AG04450 (cell line): ENCODE measurements at places on chromosomes 5 and 9.

GRCh38 chr5:98770209-98770910, 3.1 kb upstream of the RGMB start:
- no peak for DNase-seq

GRCh38 chr9:68925175-68925574, 88.7 kb downstream of the PRKACG start:
- no peak for DNase-seq

DNA sequence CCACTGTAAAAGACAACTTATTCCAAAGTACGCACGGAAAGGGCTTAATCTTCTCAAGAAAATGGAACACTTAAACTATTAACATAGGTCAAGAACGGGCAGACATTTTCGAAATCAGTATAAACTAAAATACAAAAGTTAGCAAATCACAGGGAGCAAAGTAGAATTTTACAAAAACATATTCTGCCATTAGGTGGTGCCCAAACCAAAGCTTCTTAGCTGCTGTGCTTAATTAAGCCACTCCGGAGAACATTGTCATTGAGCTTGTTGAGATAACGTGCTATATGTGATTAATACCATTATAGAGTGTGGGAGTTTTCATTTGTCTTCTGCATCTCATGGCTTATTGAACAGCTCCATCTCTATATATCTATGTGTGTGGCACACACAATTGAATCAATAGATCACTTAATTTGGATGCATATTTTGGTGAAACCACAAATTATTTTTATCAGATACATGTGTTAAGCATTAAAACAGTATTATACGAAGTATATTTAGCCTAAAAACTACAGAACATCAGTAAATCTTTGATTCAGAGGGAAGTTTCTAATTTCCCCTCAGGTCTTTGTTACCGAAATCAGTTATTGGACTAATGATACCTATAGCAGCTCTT, 23.4 kb downstream of the UBLCP1 start:
- DNase-seq = no peak

- no peak for DNase-seq
Observed at GRCh38 chr5:126490167-126490940, 67.1 kb downstream of the GRAMD2B start.

GRCh38 chr9:136192289-136193126, 12.4 kb downstream of the LHX3 start:
- DNase-seq = no peak

- no peak for DNase-seq
Observed at GRCh38 chr9:95095641-95096355, 221.7 kb downstream of the FANCC start.

DNA sequence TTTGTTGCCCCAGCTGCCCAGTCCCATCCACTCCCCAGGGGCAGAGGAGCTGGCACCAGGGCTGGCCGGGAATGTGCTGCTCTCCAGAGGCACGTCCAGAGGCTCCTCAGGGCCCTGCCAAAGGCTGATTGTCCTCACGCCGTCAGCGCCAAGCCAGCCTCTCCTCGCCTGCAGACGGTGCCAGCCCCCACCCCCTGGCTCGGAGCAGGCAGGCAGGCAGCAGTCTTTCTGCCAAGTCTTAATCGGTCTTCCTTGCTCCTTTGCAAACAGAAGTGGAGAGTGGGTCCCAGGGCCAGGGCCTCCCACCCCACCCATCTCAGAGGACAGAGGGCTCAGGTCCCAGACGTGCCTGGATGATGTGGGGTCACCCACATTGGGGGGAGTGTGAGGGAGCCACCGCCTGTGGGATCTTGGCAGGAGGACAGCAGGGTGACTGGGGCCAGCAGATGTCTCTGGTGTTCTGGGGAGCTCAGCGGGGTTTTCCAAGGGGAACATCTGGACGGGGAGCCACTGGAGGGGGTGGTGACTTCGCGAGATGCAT, 36.3 kb downstream of the FAM163B start:
- DNase-seq = no peak

GRCh38 chr5:151223447-151224264, at the start of gene CCDC69:
Gene CCDC69, minus strand, starts transcription at chr5:151224092. Its CDS starts 122 bp downstream, at chr5:151223970.
- no peak for DNase-seq

DNA sequence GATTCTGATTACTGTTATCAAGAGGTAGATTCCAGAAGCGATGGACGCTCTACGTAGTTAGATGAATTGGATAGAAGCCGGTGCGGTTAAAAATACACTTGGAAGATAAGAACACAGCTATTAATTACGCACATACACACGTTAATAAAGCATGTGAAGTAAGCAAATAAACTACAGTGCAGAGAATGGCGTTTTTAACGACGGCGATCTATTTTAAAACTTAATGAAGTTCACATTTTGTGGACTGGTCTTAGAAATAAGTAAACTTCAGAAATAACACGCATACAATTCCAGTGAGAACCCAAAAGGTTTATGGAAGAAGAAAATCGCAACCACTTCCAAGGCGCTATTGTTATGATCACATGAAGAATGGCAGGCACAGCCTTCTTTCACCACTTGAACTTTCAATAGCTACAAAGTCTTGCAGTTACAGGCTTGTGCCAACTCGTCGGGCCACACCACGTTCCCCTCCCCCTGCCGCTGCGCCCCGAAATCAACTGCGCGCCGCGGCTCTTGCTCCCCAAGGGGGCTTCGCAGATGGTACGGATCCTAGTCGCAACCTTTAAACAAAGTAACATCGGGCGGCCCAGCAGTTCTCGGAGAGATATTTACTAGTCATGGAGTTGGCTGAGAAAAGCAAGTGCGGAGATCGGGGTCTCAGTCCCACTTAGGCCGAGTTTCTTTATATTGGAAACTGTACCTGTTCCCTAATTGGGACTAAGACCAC, 866 bp upstream of the SEMA6A start:
- DNase-seq = no peak

GRCh38 chr5:6728011-6728794, 15.0 kb downstream of the TENT4A start:
- no peak for DNase-seq

- DNase-seq = no peak
Observed at GRCh38 chr5:172503925-172504700, 49.8 kb upstream of the SH3PXD2B start.

GRCh38 chr9:137772281-137772873, 105.2 kb upstream of the CACNA1B start:
- no peak for DNase-seq

- DNase-seq = no peak
Observed at GRCh38 chr5:150461231-150461630, 11.7 kb upstream of the RPS14 start.

DNA sequence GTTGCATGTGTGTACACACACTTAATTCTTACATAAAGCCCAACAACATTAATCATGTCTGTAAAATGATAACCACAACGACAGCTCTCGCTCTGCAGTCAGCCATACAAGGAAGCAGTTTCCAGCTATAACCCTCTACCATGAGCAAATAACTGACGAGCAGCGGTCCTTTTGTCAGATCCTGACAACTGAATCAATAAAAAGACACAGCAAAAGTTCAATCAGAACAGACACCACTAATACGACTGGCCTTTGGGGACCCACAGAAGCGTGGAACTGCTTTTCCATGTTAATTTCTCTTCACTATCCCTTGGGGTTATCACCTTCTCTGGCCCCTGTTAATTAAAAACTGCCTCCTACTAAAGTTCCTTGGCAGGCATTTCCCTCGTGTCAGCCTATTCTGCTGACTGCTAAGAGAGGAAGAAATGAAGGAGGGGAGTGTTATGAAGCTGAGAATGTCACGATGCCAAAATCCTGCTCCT, 722.8 kb upstream of the GRAMD2B start:
- no peak for DNase-seq

DNA sequence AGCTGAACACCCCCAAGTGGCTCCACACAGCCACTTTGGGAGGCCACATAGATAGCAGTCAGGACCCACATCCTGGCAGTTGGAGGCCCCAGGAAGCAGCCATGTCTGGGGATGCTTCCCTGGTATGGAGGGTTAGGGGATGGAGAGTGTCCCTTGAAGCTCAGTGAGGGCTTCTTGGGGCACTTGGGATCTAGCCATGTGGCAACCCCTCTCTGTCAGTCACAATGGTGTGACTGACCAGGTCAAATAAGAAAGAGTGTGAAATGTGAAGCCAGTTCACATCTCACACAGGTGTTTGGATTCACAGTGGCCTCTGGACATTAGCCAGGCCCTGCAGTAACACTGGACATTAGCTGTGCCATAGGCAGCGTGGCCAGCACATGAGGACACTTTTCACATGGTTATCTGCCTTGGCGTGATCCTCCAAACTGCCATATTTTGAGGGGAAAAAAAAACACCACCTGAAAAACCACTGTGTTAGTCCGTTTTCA, 53.9 kb upstream of the IL17B start:
- DNase-seq = no peak

GRCh38 chr5:147727200-147727599, 55.3 kb downstream of the JAKMIP2 start:
- DNase-seq = no peak

DNA sequence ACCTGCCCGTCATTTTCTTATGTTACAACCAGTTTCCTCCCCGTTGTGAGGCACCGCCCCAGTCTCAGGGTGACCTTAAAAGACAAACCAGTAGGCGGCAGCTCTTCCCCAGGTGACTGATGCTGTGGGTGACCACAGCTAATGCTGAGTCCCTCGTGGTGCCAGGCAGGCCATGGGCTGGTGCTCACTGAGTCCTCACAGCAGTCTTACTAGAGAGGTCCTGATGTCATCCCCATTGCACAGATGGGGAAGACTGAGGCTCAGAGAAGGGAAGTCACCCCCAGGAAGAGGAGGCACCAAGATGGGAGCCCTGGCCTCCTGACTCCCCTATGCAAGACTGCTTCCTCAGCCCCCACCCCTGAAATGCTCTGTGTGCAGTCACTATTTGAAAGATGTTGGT, 978 bp downstream of the CFAP157 start:
- no peak for DNase-seq

DNA sequence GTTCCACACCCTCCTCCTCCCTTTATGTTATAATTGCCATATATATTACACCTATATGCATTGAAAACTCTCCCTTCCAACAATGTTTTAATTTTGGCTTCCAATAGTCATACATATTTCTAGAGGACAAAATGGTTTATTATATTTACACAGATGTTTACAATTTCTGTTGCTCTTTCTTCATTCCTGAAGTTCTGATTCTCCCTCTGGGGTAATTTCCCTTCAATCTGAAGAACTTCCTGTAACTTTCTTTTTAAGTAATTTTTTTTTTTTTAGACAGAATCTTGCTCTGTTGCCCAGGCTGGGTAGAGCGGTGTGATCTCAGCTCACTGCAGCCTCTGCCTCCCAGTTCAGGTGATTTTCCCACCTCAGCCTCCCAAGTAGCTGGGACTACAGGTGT, 173.0 kb upstream of the MAP1B start:
- no peak for DNase-seq

- DNase-seq = no peak
Observed at GRCh38 chr5:177431317-177432142, 5.1 kb downstream of the GRK6 start.

- no peak for DNase-seq
Observed at GRCh38 chr9:134712926-134713325, 71.3 kb downstream of the COL5A1 start.

GRCh38 chr5:158883502-158883901, 216.2 kb downstream of the EBF1 start:
- DNase-seq = no peak

- peak; percentile 8 for DNase-seq
Observed at GRCh38 chr5:72860499-72860898, 44.0 kb downstream of the TNPO1 start.

- no peak for DNase-seq
Observed at GRCh38 chr5:142427015-142427364, 102.2 kb upstream of the SPRY4 start.

GRCh38 chr5:53425687-53426511, 54.5 kb upstream of the FST start:
- DNase-seq = no peak

DNA sequence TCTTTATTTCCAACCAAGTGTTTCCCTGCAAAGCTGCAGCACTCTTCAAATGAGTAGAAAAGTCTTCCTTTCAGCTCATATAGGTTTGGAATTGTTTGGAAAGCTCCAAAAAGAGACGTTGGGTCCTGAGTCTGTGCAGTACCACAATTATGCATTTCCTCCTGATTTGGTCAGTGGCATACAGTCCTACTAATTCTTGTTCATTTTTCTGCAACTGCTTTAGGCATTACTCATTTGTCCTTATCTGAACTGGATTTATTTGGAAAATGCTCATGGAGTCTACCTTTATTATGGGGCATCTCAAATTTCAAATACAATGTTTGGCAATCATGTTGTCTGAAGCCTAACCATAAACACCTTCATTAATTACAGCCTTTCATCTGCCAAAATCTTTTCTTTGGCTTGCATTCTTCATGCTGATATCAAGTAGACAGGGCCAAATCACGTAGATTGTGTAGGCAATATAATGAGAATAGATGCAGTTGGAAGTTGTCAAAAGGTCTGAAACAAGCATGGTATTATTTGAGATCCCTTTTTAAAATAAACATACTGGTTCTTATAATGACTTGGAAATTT, 232.8 kb downstream of the TLE1 start:
- DNase-seq = no peak

- no peak for DNase-seq
Observed at GRCh38 chr5:106956886-106957285, 713.9 kb downstream of the EFNA5 start.

GRCh38 chr9:32881948-32882347, 98.6 kb downstream of the TMEM215 start:
- DNase-seq = no peak

DNA sequence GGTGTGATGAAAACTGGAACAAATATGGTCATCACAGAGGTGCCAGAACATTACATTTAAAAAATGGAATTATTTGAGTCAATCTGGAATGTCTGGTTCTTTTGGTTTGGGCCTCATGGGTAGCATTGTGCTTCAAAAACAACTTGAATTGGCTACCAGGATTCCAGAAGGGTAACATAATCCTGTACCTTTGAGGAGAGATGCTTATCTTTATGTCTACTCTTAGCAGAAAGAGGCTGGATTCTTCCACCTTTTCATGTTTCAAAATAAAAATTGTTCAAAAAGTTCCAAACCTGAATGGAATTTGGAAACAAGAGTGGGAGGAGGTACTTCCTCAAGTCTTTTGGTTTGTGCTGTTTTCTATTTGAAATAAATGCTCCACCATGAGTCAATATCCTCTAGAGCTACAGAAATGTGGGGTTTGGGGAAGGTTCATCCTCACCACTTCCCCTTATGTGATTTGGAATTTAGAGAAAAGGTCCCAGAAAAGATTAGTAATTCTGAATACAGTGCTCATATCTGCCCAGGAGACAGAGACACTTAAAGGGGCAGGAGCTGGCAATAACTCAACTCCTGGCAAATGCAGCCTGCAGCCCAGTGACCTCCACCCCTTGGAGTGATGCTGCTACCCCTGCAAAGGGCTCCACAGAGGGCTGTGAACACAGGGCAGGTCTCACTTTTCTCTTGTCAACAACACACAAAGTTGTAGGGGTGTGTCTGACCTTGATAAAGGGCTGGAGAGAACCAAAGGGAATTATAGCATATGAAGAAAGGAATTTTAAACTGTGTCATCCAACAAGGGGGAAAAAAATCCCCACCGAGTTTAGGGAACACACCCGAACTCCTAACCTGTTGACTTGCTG, 272.8 kb downstream of the CWC27 start:
- DNase-seq = no peak
